CD4-positive, alpha-beta T cell treated with Interleukin-21 for 1 hour (primary cell): ENCODE measurements at places on chromosomes 1 and 21.

DNA sequence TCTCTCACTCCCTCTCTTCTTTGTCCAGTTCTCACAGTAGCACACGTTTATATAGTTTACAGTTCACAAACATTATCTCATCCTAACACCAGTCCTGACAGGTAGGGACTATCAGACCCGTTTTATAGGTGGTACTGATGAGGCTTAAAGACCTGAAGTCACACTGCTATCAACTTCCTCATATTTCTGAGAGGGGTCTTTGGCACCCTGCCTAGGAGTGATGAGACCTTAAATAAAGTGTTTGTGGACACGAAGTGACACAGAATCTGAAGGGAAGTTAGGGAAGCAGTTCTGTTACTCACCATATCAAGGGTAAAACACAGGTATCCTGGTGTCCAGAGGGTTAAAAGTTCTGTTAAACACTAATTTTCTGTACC is 590 bp upstream of the TACSTD2 start:
- no peak for DNase-seq

DNA sequence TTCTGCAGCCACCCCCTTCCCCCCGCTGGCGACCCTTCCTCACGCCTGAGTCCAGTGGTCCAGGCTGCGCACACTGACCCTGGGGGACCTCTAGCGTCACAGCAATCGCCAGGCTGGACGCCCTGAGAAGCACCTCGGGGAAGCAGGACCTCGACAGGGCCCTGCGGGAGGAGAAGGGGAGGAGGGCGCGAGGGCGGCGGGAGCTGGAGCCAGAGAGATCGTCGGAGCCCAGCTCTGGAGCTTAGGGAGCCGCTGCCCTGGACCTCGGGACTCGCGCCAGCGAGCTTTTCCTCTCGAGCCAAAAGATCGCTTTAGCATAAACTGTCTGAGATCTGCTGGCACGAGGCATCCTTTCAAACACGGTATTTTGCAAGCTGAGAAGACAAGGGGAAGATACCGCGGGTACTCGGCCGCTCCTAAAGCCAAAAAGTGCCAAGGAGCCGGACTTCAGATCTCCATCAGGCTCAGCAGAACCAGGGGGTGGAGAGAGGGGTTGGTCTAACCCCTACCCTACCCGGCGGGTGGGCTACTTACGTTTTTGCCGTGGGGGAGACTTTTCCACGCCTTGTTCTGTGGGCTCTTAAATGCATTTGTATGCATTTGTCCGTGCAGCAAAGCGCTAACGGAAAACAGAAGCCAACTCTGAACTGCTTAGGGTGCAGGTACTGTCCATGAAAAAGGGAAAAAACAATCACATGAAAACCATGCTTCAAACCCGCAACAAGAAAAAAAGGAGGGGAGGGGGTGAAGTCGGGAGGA is 586 bp downstream of the COL24A1 start:
- no peak for DNase-seq

DNA sequence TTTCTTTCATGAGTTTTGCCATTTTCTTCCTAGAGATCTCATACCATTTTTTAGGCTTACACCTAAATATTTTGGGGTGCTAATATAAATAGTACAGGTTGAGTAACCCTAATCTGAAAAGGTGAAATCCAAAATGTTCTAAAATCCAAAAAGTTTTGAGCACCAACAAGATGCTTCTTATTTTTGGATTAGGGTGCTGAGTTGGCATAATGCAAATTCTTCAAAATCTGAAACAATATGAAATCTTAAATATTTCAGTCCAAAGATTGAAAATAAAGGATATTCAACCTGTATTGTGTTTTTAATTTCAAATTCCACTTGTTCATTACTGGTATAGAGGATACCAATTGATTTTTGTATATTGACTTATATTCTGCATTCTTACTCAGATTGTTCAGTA is 51.1 kb upstream of the KCNK2 start:
- DNase-seq: no peak

- DNase-seq: peak; percentile 53
Measured at GRCh38 chr1:233304489-233305102, 9.1 kb upstream of the PCNX2 start.

DNA sequence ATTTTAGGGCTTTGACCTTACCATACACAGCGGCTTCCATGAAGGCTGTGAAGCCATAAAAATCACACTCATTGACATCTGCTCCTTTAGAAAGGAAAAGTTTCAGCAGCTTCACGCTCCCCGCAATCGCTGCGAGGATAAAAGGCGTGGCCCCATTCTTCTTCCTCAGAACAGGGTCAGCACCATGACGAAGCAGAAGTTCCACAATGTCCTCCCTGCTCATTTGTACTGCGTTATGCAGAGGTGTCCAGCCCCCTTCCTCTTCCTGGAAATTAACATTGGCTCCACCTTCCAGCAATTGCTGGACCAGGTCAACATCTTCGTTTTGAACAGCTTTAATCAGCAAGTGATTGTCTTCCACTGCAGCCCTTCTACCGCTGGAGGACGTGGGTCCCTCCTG is 2.7 kb downstream of the RNASEL start:
- DNase-seq: no peak
